ENCODE measurements at places on chromosomes 4 and X.
A peak's percentile ranks its signal among the peaks of the same experiment; 100 is the strongest.

DNA sequence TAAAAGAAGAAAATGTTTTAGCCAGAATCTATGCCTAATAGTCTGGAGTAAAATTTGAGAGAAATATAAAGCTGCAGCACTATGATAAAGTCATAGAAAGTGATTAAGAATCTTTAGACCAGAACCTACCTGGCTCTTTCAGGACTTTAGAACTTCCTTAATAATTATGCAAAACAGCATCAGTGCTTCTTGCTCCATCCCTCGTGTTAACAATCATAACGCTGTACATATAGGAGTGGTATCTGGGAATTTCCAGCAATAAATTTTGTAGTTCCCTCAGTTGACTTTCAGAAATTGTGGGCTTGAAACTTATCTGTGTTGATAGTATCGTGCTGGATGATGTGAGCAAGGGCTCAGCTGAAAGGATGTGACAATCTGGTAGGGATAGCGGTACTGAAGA, 102.1 kb upstream of the RASGEF1B start:
- no peak for DNase-seq

GRCh38 chrX:38318606-38319005, 8.7 kb downstream of the RPGR start:
- no peak for DNase-seq

DNA sequence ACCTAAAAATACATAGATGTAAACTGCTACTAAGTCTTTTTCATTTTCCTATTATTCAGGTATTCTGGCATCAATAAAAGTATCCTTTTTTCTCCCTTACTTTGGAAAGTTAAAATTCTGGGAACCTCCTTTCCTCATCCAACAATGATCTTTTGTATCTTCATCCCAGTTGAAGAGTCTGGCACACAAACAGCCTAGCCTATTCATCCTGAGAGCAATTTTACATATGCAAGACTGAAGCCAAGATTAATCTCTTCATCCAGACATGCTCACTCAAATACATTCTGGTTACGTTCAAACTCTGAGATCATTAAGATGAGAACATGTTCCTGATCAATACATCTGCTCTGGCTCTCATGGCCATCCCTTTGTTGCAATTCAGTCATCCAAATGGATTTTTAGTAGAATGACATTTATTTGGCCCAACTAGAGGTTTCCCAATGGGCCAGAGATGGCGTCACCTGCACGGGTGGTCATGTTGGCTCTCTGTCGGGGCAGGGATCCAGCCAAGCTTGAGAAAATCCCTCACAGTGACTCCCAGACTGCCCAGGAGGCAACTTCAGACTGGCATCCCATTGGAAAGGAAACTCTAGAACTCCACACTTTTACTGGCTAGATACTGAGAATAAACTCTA, 135.3 kb upstream of the VCX2 start:
- DNase-seq: no peak

DNA sequence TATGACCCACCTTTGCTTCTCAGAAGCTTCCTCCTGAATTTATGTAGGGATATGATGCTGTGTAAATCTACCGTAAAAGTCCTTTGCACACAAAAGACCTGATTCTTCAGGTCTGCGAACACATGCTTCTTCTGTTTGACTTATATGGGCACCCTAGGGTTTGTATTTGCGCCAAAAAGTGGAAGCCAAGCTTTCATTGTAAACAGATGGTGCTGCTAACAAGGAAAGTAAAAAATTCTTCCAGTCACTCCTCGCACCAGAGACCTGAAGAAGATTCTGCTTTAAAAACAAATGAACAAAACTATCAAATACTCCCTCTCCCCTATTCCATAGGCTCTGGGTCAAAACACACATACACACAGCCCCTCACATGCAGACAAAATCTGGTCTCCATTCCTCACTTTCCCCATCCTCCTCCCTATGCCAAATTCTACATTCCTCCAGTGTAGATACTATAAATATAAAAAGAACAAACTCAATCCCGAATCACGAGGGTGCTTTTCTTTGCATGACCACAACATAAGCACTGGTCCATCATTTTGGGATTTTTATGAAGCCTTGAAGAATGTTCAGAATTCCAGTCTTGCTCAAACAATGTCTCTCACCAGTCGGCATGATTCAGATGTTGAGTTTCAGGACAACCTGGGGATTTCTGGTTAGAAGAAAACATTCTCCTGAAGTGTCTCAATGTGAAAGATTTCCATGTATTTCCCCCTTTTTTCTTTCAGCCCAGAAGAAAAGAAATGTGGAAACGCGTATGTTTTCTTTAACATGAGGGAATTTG, 125.1 kb downstream of the PALLD start:
- no peak for DNase-seq

- DNase-seq: no peak
Measured at GRCh38 chr4:74148205-74148604, 9.7 kb upstream of the MTHFD2L start.

DNA sequence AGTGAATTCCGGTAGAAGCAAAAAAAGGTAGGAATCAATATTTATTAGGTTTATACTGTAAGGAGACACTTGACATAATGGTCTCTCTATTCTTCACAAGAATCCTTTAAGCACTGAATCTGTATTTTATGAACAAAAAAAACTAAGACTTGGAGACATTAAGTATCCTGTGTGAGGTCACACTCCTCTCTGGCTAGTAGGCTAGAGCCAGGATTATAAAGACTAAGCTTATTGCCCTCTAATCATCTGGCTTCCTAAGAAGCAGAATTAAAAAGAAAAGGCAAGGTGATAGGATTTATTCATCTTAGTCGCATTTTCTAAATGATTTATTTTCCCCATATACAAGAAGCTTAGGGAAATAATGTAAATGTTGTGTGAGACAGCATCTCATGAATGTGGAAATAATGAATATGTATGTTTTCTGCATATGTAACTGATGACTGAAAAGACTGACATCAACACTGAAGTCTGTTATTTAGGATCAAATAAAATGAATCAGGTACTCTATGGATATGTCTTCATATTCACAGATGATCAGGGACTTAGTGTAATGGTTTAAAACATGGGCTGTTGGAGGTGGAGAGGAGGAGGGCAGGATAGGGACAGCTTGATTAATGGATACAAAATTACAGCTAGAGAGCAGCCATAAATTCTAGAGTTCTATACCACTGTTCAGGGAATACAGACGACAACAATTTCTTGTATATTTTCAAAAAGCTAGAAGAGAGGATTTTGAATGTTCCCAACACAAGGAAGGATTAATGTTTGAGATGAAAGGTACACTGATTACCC, 30.4 kb upstream of the PRKG2 start:
- no peak for DNase-seq

DNA sequence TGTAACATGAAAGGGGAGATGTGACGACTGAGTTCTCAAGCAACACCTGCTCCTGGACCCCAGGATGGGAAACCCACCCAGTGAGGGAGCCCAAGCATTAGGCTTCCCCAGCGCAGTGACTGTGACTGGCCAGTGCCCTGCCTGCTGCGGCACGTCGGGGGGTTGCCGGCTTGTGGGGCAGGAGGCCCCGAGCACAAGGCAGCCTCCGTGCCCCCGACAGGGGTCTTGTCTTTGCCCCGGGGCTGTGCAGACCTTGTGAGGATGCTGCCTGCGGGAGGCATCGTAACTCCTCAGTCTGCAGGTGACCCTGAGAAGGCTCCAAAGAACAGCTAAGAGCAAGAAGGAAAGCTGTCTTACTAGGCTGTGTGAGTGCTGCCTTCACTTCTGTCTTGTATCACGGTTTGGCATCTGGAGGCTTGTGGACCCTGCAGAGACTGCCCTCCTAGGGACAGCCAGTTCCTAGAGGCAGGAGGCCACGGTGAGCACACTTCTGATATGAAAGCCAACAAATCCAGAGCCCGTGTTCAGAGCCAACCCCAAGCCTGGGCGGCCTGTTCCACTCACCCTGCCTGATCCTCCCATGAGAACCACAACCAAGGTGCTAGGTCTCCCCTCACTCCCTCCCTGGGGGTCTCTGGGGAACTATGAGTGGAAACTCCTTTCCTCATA, 47.7 kb downstream of the FGFRL1 start:
- DNase-seq: no peak

DNA sequence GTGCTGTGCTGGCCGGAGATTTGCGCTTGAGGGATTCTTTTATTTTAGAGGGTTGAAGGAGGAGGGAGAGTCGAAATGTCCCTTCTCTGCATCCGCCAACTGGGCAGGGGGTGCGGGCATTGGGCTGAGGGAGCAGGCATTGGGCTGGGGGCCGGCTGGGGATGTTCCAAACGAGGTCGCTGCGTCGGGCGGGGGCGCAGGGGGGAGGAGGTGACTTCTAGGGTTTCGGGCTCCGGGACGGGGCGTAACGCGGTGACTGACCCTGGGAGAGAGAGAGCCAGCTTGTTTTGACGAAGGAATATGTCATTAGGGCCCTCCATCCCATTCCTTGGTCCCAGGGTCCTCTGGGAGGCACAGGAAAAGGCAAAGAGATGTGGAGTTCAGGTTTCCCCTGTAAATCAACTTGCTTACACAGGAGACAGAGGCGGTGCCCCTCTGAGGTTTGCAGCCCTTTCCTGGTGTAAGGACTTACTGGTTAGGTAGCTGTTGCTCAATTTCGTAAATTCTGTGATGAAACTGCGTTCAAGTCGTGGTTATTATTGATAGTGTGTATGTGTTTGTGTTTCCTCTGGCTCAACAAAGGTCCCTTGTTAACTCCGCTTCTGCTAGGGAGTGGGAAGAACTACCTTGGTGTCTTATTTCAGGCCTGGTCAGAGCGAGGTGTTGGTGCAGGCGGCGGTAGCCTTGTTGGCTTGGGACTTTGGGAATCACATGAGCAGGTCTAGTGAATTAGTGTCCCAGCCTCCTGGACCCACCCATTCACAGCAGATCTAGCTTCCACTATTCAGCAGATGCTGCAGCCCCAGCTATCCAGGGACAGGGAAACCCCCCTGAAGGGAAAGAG, 716 bp downstream of the FHIP1A start:
- peak; percentile 18 for DNase-seq

DNA sequence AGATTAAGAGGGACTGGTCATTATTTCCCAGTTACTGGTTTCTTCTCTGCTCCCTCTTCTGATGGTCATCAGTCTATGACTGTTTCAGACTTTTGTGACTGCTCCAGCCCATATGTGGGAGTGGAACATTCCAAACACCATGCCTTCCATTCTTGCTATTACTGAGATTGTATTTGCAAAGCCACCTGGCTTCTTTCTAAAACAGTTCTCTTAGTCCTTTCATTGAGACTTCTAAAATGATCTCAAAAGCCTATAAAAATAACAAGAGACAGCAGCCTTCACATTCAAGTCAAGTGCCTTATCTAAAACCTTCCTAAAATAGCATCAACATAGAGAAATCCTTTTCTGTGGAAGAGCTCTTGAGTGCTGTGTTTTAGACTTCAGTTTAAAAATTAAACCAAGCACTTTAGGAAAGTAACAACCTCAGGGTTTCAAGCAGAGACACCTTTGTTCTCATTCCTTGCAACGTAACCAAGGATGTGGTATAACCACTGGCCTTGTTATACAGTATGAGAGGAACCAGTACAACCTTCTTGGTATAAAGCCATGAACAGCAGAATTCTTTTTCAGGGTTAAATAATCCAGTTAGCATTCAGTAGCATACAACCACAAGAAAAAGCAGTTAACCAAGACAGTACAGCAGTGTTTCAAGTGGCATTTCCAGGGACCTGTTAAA, 97.1 kb downstream of the NFKB1 start:
- DNase-seq: no peak

GRCh38 chr4:128275346-128275745, 12.3 kb downstream of the PGRMC2 start:
- no peak for DNase-seq

GRCh38 chr4:61205066-61205465, 4.9 kb downstream of the ADGRL3 start:
- DNase-seq: no peak

DNA sequence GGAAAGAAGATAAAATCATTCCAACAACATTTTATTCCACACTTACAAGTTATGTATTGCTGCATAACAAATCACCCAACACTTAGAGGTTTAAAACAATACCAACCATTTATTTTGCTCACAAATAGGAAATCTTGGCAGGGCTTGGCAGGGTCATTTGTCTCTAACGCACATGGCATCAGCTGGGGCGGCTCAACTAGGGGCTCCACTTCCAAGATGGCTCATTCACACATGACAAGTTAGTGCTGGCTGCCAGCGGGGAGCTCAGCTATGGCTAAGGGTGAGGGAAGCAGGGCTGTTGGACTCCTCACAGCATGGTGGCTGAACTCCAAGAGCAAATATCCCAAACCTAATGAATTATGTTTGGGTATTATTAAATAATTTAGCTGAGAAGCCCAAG, 377.0 kb downstream of the ZNF674 start:
- DNase-seq: no peak

DNA sequence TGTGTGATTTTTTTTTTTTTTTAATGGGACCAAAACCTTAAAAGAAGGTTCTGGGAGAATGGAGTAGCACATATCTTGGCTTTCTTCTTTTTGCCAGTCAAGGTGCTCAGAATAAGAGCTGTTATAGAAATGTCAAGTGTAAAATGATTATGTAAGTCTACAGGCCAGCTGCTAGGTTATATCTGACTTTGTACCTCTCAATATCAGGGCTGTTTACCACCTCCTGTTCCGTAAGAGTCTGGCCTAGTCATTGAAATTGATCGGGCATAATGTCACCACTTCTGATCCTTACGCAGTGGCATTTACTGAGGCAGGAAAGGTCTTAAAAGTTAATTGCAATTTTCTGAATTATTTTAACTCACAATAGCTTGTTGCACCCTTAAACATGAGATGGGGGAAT, 41.1 kb downstream of the LIMCH1 start:
- DNase-seq: no peak

DNA sequence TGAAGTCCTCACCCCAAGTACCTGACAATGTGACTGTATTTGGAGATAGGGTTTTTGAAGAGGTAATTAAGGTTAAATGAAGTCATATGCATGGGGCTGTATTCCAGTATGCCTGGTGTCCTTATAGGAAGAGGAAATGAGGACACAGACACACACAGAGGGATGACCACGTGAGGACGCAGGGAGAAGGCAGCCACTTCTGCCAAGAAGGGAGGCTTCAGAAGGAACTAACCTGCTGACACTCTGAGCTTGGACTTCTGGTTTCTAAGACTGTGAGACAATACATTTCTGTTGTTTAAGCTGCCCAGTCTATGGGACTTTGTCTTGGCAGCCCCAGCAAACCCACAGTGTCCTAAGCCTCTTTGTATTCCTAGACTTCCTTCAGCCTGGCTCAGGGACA, 3.0 kb upstream of the SLC2A9 start:
- DNase-seq: no peak

DNA sequence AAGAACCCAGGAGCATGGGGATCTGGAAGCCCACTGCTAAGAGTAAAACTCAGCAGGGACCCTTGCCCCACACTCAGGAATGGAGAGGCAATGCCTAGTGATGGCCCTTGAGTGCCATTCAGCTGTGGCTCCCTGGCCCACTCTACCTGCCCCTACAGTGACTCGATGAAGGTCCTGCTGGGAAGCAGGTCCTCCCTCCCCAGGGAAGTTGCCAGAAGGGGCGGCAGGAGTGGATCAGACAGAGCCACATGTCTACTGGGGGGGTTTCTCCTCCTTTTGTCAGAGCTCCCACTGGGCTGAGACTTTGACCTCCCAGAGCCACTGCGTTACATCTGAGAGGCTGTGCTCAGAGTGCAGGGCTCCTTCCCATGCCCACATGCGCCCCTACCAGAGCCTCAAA, 1.2 kb downstream of the SLC10A3 start:
- no peak for DNase-seq
